ENCODE measurements at places on chromosomes 2 and 18.

GRCh38 chr2:198098386-198098785 is 294.0 kb downstream of the PLCL1 start:
- DNase-seq: no peak

DNA sequence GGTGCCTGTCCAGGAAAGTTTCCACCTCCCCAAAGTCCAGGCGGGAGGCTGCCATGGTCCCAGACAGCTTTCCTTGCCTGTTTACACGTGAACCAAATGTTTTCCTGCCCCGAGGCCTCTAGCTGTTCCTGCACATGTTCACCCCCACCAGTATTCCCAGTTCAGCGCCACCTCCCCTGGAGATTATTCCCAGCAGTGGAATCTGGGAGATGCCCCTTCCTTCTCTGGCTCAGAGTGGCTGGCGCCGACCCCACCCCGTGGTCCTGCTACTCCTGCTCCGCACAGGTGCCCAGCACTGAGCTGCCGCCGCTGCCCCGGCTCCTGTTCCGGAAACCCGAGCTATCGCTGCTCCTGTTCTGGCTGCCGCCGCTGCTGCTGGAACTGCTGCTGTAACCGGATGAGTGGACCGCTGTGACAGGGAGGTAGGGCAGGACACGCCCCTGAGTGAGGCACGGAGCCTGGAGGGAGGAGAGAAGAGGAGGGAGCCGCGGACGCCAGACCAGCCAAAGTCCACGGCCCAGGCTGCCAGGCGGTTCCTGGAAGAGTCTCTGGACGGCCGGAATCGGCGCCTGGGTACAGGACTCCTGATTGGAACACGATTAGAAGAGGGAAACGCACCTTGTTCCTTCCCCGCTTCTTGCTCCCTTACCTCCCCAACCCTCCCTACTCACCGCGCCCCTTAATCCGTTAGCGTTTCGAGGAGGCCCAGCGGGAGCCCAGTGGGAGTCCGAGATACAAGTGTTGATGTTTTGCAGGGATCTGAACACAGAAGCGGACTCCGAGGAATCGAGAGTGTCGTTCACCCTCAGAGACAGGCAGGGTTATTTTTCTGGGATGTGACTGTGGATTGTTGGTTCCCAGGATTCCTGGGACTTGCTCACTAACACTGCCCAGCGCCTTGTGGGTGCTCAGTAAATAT is at the start of gene PDE11A:
TSS of gene PDE11A (minus strand) at position 395 of the 919 bp plus-strand sequence. CDS start at position 55, 340 bp downstream.
- DNase-seq: peak; percentile 66

DNA sequence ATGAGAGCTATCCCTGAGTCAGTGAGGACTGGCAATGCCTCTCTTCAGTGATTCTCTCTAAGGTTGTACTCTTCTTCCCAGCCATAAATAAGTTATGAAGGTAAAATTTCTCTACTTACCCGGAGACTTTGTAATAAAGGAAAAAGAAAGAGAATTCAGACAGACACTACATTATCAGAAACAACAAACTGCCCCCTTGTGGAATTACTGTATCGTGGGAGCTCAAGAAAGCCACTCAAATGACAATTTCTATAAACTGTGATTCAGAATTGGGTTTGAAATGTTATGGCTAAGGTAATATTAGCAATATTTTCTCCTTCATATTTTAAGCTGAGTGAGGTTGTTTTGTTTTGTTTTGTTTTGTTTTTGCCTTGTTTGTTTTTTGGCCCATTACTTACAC is 155.8 kb upstream of the TANK start:
- DNase-seq: peak; percentile 20

DNA sequence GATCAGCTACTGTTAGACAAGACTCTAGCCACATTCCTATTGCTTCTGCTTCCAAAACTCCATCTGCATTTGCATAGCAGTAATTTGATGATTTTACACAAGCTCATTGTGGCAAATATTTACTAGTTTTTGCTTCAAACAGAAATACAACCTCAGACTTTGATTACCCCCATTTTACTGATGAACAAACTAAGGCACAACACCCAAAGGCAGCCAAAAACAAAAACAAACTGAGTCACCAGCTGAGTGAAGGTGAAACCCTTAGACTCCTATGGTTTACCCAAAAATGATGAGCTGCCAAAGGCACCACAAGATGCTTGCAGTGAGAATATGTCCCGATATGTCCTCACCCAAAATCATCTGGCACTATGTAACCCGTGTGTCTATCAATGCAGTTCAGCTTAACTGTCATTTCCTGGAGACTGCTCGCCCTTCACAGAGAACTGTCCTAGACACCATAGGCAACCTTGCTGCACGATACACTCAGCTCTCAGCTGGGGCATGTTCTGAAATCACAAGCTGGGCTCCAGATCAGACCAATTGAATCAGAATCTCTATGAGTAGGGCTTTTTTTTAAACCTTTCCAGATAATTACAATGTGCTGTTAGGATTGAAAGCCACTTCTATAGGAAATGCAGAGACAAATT is 4.1 kb upstream of the EVA1A start:
- DNase-seq: no peak

DNA sequence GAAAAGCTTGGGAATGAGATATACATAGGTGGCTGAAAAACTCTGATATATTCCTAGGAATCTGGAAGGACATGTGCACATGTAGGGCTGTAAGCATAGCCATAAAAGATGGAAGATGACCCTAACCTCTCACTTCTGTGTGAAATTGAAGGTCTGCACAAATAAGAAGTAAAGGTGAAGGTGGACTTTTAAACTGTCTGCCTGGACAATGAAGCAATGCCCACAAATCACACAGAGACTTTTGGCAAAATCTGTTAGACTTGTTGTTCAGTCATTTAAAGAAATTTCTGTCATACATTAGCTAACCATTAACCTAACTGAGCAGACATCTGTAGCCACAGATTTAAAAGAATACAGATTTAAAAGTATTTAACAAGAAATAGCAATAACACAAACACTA is 65.3 kb upstream of the CCDC178 start:
- no peak for DNase-seq

DNA sequence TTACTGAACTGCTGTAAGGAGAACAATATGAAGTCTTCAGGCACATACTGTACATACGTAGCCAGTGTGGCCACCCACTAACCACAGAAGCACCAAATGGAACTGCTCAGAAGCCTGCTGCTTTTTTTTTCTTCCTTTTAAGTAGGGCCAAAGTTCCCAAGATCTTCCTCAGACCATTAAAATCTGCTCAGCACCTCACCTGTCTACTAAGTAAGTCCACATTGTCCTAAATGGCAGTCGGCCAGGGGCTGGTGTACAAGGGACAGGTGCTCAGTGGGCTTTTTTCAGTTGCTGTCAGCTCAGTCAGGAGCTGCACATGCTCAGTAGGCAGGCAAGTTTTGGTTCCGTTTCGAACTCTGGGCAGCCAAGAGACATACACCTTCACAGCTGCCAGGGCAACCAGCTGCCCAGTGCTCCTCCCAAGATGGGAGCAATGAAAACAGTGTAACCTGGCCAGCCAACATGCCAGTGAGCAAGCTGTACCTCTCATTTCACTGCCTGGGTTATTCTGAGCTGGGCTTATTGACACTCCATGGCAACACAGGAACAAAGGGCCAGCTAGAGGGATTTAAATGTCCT is 86.1 kb downstream of the ACVR1 start:
- no peak for DNase-seq

DNA sequence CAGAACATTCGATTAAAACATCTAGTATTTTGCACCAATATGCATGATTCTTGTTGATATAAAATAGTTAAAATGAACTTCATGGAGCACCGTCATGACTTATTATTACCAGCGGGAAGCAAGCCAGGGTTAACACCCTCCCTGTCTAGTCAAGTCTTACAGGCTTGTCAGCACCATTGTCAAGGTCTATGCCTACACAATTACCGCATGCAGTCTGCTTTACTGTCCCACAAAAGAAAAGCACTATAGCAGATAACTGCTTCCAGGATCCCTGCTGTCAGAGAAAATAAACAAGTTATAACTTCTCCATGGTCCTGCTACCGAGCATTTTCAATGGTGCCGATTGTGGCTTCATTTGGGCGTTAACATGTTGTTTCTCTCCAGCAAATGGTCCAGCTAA is 968.0 kb upstream of the FAM98A start:
- no peak for DNase-seq

DNA sequence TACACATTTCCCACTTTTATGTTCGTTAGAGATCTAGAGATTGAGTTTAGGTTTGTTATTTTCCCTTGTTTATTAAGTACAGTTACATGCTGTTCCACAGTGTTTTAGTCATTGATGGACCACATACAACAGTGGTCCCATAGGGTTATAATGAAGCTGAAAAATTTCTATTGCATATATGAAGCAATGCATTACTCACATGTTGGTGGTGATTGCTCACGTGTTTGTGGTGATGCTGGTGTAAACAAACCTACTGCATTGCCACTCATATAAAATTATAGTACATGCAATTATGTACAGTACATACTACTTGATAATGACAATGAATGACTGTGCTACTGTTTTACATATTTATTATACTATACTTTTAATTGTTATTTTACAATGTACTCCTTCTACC is 51.0 kb upstream of the NXPH2 start:
- DNase-seq: no peak

GRCh38 chr2:54207666-54208195 is 48.3 kb downstream of the TSPYL6 start:
- peak; percentile 12 for DNase-seq

GRCh38 chr2:60886991-60887390 is 5.6 kb downstream of the REL start:
- DNase-seq: no peak

DNA sequence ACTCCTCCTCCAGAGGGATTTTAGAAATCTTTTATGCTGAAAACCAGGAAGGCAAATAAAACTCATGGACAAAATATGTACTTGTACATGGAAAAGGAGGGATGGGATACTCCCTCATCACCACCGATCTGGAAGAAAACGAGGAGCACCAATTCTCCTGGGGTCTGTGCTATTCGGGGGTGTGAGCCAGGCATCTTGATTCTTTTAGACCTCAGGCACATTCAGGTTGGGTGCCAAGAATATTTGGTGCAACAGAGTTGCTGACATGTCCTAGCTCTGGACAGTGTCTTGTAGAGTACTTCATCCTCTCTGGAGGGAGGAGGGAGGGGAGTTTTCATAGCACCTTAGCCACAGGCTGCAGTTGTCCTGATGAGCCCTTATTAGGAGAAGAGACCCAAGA is 163.0 kb downstream of the PRKCE start:
- DNase-seq: no peak

DNA sequence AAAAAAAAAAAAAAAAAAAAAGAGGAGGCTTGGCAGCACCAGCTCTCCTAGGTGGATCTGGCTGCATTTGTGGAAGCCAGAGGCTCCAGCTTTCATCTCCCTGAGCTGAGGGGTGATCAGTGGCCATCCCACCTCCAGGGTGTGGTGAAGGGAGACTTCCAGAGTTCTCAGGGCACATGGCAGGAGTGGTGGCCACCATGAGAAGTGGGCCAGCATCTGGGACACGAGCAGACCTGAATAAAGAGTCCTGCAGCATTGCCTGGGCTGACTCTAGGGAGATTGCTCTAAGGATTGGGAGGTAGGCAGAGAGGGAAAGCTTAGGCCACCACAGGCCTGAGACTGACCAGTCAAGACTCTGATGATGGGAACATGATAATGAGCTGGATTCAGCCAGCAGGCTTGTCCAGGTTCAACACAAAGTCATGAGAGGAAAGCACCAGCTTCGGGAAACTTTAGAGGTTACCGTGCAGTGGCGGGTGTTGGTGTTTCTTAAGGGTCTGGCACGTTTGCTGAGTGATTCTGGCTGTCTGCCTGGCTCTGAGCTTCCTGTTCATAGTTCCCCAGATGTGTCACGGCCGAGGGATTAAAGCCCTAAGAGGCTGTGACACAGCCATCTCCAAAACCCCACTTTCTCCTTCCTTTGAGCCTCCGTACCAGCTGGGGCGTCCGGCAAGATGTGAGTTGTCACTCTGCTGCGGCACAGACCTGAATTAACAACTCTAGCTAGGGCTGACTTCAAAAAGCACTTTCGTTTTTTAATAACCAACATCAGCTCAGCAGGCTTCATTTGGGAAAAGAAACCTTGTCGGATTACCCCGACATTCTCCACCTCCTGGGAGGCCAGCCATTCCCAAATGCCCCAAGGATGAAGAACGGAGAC is 38.3 kb upstream of the IL1R1 start:
- peak; percentile 94 for DNase-seq

- DNase-seq: no peak
Observed at GRCh38 chr2:41999128-41999480, 48.7 kb upstream of the PKDCC start.

GRCh38 chr2:16978301-16978700 is 312.7 kb upstream of the CYRIA start:
- no peak for DNase-seq

DNA sequence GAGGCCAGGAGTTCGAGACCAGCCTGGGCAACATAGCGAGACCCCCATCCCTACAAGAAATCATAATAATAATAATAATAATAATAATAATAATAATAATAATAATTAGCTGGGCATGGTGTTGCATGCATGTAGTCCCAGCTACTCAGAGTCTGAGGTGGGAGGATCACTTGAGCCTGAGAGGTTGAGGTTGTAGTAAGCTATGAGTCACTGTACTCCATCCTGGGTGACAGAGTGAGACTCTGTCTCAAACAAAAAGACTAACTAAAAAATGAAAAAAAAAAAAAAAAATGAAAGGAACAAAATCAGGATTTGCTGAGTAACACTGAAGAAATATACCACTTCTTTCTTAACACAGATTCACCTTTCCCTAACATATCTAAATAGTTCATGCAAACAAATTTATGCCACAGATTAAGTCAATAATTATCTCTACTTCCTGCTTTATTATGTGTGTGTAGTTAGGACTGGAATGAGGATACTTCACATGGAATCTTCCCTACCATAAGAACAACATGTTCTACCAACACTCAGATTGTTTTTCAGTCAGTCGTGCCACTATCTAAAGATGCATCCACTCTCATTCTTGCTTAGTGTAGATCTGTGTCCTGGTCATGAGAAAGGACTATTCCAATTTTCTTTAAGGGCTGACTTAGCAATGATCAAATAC is 928.7 kb downstream of the SLC4A3 start:
- peak; percentile 36 for DNase-seq

DNA sequence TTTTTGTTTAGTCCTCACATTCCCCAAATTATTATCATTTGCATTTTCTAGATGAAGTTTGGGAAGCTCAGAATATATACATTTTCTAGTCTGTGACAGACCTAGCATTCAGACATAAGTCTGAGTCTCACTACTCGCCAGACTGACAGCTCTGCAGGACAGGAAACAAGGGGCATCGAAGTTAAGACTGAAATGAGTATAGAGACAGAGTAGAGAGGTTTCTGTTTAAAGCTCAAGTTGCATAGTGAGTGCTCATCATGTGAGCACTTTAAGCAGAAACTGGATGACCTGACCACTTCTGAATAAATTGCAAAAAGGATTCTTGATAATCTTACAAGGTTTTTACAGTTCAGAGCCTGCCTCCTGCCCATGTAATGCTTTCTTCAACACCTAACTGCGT is 1.1 kb downstream of the HADHB start:
- DNase-seq: peak; percentile 40

- no peak for DNase-seq
Observed at GRCh38 chr18:51946946-51947345, 393.1 kb upstream of the DCC start.

Data from IMR-90 (cell line).